ENCODE measurements at places on chromosomes 12 and 14.
A peak's percentile ranks its signal among the peaks of the same experiment; 100 is the strongest.

GRCh38 chr12:125544960-125545359 lies 479.7 kb downstream of the AACS start:
- no peak for DNase-seq

DNA sequence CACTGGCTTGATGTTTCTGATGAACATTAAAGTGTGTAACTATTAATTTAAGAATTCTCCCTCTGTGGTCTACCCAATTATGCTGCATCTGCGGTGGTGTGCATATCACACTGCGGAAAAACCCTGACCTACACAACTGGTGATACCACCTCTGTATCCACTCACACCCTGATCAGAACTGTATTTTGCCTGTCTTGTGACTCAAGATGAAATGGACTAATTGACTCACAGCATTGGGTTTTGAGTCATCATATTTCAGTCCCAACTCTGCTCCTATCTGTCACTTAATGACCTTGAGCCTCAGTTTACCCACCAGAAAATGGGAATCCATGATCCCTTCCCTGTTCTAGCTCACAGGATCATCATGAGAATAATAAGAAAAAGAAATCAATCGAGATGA lies 65.6 kb downstream of the NUAK1 start:
- DNase-seq, result no peak

GRCh38 chr14:57073986-57074385 lies 194.7 kb downstream of the EXOC5 start:
- DNase-seq, result no peak

- DNase-seq, result no peak
These were observed 10.9 kb upstream of the ZNF740 start for GRCh38 chr12:53169644-53170043.

DNA sequence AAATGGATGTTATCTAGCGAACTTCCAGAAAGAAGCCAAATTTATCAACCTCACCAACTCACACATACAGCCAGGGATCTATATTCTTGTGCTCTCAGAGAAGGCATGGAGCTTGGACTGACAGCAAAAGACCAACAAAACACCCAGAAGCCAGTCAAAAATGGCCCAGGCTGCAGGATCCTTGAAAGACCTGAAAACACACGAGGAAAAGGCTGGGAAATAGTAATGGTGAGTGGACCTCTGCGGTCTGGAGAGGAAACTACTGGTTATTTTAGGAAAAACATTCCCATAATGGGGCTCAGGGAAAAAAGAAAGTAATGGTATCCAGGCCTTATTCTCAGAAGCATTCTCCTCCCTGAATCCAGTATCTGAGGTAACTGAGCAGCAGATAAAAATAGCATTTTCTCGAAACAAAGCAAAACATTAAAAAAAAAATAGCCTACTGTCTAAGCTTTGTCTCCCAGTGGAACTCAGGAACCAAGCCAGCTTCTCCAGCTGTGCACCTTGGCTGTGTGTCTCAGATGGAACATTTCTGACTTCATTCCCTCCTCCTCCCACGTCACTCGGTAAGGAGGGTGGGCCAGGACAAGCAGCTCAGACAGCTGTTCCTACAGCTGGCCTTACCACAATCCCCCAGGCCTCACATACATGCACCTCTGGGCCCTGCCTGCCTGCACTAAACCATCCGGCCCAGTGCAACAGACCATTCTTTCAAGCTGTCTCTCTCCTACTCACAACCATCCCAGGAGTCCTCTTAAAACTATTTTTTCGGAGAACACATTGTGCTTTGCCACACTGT lies 249.9 kb downstream of the DAD1 start:
- peak; percentile 81 for DNase-seq

GRCh38 chr12:54074308-54074707 lies 20.7 kb downstream of the HOXC4 start:
- no peak for DNase-seq

- no peak for DNase-seq
These were observed 23.3 kb upstream of the STYK1 start for GRCh38 chr12:10697156-10697555.

DNA sequence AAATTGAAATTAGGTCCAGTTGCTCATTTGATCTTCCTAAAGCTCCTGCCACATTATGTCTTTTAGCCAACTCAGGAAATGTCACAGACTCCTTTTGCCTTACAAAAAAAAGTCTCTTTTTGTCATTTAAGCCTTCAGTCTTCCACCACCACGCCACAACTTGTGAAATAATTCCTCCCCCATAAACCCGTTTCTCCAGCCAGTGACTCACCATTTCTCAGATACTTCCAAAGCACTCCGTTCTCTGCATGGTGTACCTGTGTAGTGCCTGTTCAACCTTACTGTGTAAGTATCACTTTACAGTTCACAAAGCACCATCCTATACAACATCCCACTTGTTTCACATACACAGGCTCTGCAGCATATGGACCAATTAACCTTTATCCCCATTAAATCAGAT lies 139.5 kb upstream of the AEBP2 start:
- DNase-seq, result no peak

DNA sequence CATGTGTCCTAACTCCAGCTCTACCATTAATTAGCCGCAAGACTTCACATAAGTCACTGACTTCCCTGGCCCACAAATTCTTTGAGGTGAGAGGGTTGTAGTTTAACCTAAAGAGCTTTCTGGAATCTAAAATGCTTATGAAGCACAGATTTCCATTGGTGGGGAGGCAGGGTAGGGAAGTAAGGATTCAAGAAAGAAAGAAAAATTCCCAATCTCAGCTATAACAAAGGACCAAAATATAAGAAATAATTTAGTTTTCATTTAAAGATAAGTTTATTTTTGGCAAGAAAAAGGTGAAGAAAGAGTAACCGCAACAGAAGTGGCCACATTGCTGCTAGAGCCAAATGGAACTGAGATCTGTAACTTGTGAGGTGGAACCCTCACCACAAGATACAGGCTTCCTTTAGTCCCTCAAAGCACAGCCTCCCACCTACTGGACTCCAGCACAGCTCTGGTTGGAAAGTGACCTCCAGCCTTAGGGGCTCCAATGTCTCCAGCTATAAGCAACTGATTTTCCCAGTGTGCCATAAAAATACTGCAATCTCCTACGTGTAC lies 23.6 kb downstream of the DAD1 start:
- DNase-seq, result no peak

GRCh38 chr12:69404851-69405565 lies 45.5 kb downstream of the YEATS4 start:
- DNase-seq, result no peak

DNA sequence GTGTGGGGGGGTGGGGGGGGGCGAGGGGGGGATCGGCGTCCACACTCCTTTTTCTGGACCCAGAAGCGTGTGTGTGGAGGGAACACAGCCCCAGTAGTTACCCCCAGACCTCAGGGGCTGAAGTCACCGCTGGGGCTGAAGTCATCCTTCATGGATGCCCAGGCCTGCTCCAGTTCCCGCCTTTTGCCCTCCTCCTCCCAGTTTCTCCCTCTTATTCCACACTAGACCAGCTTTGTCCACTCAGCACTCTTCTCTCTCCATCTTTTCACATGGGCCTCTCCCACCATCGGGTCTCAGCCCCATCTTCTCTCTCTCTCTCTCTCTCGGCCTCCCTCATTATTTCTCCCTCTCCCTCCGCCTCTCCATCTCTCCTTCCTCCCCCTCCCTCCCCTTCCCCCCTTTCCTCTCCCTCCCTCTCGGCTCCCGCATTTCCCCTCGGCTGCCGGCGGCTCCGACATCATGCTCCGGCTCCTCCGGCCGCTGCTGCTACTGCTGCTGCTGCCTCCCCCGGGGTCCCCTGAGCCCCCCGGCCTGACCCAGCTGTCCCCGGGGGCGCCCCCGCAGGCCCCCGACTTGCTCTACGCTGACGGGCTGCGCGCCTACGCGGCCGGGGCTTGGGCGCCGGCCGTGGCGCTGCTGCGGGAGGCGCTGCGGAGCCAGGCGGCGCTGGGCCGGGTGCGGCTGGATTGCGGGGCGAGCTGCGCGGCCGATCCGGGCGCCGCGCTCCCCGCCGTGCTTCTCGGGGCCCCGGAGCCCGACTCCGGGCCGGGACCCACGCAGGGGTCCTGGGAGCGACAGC lies at the start of gene P3H3:
Gene P3H3 (plus strand): TSS at position 426 of the 799 bp plus-strand sequence. CDS start 34 bp downstream, at position 460.
- DNase-seq, result no peak

- no peak for DNase-seq
These were observed 49.5 kb upstream of the MDM1 start for GRCh38 chr12:68381476-68382219.

GRCh38 chr12:54390668-54391551 lies 6.4 kb upstream of the ZNF385A start:
- no peak for DNase-seq

- no peak for DNase-seq
These were observed 44.7 kb downstream of the PPP1R36 start for GRCh38 chr14:64594438-64594837.

DNA sequence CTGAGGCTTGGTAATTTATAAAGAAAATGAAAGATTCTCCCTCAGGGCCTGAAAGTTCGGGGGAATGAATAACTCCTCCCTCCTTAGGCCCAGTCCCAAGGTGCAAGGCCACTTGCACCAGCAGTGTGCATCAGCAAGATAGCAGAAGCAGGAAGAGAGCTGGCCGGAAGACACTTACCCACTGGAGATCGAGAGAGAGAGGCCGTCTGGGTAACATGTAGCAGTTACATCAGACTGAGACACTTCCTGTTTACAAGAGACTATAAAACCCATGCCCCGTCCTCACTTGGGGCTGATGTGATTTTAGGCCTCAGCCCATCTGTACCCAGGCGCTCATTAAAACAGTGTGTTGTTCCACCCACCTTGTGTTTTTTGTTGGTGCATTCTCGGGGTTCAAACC lies 85.2 kb downstream of the TMTC3 start:
- DNase-seq, result no peak

DNA sequence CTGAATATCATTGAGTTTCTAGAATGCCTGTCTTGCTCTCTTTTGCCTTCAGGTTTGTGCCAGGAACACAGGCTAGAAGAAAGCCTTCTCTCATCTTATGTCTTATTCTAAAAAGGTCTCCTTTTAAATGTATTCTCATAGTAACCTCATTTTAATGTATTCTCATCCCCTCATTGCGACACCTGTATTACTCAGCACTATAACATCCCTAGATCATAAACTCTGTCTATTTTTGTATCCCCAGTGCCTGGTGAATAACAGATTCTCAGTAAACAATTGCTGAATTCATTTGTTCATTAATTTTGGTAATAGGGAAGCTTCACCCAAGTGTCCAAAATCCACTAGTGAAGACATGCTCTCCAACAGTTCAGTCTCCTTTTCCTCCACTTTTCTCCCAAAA lies 8.8 kb upstream of the LRRK2 start:
- no peak for DNase-seq

- DNase-seq, result no peak
These were observed 400 bp upstream of the PRIMA1 start for GRCh38 chr14:93788543-93789227.

DNA sequence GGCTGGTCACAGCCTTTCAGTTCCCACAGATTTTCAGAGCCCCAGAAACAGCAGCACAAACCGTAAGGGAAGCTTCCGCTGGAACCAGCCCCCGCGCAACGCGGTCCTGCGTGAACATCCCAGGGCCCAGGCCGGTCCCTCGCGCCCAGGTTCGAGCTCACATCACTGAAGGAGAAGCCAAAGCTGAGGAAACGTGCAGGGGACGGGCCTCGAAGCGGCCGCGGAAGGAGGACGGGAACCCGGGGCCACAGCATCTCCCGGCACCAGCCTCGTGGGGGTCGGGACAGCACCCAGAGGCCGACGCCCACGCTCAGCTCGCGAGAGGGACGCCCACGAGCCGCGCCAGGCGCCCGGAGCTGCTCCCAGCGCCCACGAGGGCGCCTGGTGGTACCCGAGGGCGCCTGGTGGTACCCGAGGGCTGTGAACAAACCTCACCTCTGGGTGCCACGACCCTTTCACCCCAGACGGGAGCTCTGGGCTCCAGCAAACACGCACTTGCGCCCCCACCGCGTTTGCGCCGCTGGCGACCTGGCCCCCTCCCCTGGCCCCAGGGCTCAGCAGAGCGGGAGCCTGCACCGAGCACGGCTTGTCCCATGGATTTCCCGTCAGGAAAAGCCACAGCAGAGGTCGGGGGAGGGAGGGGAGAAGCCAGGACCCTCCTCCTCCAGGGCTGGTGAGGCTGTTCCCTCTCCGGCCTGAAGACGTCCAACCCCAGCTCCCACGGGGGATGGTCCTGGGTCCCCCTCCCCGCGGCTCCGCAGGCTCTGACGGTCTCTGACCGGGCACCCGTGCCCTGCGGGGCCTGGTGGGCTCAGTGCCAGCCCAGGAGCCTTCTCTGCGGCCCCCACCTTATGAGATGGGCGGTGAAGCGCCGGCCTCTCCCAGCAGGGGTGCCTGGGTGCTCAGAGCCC lies 6.9 kb downstream of the LRCOL1 start:
- no peak for DNase-seq

- DNase-seq, result no peak
These were observed 24.2 kb downstream of the PARPBP start for GRCh38 chr12:102144221-102144620.

DNA sequence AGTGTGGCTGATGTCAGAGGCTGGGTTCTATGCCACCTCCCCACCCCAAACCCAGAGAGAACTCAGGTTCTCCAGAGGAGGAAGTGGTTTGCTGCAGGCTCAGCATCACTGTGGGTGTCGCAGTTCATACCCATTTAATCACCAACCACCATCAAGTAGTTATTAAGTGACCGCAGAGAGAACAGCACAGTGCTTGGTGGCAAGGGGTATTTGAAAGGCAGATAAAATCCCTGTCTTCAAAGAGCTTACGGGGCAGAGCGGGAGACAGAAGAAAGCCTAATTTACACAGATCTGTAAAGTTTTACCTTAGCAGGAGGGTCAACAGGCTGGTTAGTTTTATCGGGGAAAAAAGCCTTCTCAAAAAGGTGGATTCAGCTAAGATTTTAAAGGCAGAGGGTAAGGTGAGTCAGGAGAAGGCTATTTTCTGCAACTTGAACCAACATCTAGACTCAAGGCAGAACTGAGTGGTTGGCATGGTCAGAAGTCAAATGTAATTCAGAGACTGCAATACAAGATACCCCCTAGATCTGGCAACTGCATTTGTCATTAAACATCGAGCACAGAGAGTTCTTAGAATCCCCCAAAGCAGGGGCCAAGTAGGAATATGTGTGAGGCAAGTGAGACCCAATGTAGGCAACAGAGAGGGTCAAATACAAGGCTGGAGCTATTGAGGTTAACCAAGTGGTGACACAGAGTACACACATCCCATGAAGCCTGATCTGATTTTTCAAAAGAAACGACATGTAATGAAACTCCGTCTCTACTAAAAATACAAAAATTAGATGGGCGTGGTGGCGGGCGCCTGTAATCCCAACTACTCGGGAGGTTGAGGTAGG lies 13.2 kb downstream of the PXN start:
- DNase-seq, result no peak
